Glomerular endothelial cell (primary cell): ENCODE measurements at places on chromosomes 1 and 21. TPM values are rescaled to one million over a fixed set of nuclear protein-coding genes. Genes with fewer than 3 reads are reported as not detected.

TMEM82 gene
- not detected in 2 replicates for total RNA-seq

XKR8 gene
- 11.1 and 14.5 TPM in 2 replicates for total RNA-seq

EXTL1 gene
- 0.06 TPM in 1 of 2 replicates, not detected in the other for total RNA-seq

RXFP4 gene
- total RNA-seq, result not detected in 2 replicates

RHOU gene
- 0.63 and 1.2 TPM in 2 replicates for total RNA-seq

CFAP45 gene
- 0.53 and 0.73 TPM in 2 replicates for total RNA-seq

OR2W3 gene
- total RNA-seq, result 0.58 TPM in 1 of 2 replicates, not detected in the other
